ENCODE measurements at places on chromosomes 12 and 14.

DNA sequence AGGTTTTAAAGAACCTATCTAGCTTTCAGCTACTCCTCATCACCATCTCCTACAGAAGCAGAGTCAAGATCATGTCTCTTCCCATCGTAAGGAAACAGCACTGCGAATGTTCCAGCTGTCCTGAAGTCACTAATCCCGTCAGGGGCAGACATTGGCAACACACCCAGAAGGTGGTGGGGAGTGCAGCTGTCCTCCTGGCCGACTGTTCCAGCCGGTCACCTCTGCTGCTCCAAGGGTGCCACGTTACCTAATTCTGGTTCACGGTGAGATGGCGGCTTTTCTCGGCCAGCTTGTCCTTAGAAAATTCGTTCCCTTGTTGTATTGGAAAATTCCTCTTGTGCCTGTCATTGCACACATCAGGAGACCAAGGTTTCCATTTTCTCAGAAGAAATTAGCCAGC lies 196.2 kb downstream of the ZFP36L1 start:
- no peak for DNase-seq

DNA sequence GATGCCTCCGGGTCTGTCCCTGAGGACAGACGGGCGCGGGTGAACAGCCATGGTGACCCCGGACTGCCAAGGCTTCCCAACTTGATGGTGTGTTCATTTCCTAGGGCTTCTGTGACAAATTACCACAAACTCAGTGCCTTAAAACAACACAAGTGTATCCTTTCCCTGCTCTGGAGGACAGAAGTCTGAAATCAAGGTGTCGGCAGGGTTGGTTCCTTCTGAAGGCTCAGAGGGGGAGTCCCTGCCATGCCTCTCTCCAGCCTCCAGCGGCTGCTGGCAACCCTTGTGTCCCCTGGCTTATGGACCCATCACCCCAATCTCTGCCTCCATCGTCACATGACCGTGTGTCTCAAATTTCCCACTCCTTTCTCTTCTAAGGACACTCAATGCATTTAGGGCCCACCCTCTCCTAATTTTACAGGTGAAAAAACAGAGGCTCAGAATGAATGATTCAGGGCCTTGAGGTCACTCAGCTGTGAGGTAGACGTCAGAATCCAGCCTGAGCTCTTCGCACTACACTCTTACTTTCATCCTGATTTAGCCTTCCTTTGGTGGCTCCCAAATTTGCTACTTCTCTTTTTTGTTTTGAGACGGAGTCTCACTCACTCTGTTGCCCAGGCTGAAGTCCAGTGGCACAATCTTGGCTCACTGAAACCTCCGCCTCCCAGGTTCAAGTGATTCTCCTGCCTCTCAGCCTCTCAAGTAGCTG lies 45.4 kb downstream of the VCPKMT start:
- DNase-seq, result peak; percentile 38

DNA sequence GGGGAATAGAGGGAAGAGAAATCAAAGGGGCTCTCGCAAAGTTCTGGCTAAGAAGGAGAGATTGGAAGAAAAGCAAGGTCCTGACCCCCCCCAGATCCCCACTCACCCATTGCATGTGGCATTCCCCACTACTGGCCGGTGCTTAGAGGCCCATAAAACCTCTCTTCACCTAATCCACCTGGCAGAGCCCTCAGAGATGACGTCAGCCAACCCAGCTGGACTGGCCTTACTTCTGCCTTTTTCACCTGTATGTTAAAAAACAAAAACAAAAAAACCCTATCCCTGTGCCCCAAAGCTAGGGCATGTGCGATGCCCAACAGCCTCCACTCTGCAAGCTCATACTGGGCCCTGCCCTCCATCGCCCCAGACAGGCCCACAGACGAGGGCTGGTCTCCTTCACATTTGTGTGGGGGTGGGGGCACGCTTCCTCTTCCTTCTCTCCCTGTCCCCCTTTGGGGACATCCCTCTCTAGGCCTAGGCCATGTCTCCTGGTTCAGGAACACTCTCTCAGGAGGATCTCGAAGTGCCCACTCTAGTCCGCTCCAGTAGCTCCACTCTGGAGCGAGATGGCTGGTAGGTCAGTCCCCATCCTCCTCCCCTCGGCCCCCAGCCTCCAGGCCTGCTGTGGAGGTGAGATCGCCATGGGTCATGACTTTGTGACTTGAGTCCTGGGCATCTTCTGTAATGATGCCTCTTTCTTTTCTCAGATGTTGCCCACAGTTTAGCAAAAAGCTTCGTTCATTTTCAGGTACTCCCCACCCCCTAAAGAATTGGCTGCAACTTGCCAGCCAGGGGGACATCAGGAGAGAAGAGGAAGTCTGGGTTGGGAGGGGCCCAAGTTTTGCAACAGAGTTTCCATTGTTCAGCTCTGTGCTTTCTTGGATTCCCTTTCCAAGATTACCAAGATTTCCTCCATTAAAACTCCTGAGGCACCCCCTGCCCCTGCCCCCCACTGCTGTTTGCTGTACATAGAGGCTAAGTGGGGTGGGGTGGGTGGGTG lies 37.0 kb downstream of the FIGNL2 start:
- peak; percentile 13 for DNase-seq

- no peak for DNase-seq
These were observed 459.4 kb downstream of the ETNK1 start for GRCh38 chr12:23084236-23084995.

DNA sequence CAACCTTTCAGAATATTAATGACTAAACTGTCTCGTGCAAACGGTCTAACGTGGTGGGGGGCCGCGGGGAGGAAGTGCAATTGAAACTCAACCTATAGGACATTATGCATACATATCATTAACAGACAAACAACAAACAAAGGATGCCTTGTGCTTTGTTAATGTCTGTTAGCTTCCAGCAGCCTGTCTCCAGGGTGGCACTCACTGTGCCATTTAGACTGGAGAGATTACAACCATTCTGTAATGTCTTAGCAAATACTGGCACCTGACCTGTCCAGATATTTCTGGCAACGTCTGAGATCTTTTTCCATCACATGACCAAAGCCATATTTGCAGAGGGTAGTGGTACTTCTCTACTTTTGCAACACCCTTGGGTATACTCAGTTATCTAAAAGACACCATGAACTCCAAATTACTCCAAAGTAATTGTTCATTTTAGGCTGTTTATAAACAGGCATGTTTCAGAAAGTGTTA lies 11.6 kb downstream of the BHLHE41 start:
- DNase-seq, result peak; percentile 52

DNA sequence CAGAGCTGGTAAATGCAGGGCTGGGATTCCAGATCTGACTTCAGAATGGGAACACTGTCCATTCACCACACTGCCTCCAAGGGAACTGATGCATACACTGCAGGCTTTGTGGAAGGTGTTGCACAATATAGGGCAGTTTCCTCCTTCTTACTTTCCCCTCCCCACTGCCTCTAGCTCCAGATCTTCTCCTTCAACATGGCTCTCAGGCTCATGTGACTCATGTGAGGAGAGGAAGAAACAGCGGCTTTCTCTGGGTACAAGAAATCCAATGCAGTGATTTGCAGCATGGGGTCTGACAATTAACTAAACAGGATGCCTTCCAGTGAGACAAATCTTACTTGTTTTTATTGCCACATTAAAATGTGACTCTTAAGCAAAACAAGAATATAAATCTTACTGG lies 447.6 kb upstream of the CCDC196 start:
- peak; percentile 94 for DNase-seq

DNA sequence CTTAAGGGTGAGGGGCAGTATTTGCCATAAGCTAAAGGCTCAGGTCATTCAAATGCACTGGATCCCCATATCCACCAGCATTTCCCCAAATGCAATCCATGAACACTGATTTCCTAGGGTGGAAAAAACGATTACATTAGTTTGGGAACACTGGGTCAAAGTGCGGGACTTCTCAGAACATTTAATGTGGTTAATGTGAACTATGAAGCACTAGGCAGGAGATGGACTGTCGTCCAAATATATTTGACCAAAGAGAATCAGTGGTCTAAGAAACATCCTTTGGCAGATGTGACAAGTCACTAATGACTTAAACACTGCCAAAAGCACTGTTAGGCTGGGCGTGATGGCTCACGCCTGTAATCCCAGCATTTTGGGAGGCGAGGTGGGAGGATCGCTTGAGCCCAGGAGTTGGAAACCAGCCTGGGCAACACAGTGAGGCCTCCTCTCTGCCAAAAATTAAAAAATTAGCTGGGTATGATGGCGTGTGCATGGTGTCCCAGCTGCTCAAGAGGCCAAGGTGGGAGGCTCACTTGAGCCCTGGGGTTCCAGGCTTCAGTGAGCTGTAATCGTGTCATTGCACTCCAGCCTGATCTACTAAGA lies 205.4 kb downstream of the CALM1 start:
- DNase-seq, result no peak

DNA sequence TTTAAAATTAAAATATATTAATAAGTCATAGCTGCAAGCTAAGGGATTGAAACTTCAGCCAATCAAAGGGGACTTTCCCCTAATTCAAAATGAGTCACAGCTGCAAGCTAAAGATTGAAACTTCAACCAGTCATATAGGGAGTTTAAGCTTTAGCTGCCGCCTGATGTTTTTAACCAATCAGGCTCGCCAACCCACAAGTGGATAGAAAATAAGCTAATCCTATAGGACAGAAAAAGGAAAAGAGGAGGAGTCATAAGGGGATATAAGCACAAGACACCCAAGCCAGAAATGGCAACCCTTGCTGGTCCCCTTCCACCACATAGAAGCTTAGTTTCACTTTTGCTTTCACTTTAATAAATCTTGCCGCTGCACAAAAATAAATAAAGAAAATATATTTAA lies 1154.6 kb downstream of the GALC start:
- DNase-seq, result no peak

DNA sequence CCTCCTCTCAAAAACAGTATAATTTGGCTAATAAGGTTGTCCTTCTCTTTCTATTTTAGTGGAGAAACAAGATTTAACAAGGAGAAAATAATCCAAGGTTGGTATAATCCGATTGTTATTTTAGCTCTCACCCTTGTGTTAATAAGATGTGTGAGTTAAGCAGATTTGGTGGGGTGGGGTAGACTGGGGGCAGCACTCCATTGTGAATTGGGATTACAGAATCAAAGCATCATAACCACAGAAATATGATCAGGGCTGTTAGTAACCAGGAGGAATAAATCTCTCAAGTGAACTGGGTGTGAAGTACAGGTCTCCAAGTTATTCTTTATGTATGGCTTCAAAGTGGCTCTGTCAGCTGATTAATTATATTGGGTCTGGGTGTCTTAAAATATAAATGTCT lies 10.2 kb downstream of the TIGAR start:
- no peak for DNase-seq

DNA sequence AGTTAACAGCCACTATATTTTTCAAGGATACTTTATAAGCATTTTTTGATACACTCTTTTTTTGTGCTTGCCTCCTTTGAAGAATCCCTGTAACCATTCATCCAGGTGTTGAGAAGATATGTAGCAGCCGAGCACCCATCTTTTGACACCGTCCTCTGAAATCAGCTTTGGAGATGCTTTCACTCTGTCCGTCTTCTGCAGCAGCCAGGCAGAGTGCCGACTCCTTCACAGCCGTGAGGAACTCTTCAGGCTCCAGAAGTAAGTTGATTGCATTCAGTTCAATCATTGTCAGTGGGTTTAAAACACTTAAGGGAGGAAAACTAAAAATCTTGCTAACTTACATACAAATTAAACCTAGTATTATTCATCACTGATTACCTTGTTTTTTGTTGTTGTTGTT lies 160.1 kb downstream of the LRFN5 start:
- DNase-seq, result no peak

- DNase-seq, result peak; percentile 42
These were observed 92.5 kb downstream of the DUSP6 start for GRCh38 chr12:89259821-89260220.

DNA sequence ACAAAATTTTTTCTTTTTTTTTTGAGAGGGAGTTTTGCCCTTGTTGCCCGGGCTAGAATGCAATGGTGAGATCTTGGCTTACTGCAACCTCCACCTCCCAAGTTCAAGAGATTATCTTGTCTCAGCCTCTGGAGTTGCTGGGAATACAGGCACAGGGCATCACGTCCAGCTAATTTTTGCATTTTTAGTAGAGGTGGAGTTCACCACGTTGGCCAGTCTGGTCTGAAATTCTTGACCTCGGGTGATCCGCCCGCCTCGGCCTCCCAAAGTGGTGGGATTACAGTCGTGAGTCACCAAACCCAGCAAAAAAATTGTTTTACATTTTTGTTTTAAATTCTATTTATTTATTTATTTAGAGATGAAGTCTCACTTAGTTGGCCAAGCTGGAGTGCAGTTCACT lies 4.7 kb upstream of the SLC2A14 start:
- DNase-seq, result no peak

DNA sequence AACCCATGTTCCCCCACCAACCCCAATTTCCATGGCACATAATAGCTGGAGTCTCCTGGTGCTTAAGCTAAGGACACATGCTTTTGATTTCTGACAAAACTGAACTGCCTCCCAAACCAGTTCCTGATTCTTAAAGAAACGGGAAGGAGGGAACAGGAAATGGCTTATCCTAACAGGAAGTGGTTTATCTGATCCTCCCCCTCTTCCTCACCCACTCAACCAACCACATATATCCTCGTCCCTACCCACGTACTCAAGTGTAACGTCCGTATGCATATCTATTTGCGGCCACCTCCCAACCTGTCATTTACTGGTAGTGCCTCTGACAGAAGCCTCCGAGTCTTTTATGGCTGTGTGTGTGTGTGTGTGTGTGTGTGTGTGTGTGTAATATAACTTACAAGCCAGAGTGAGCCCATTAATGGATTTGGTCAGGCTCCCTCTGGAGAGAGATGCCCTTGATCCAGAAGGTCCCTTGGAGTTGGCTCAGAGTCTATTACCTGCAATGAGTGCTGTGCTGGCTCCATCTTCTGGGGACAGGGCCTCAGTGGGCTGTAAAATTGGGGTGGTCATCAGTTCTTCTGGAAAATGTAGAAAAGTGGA lies 7.7 kb downstream of the DAZAP2 start:
- peak; percentile 84 for DNase-seq

DNA sequence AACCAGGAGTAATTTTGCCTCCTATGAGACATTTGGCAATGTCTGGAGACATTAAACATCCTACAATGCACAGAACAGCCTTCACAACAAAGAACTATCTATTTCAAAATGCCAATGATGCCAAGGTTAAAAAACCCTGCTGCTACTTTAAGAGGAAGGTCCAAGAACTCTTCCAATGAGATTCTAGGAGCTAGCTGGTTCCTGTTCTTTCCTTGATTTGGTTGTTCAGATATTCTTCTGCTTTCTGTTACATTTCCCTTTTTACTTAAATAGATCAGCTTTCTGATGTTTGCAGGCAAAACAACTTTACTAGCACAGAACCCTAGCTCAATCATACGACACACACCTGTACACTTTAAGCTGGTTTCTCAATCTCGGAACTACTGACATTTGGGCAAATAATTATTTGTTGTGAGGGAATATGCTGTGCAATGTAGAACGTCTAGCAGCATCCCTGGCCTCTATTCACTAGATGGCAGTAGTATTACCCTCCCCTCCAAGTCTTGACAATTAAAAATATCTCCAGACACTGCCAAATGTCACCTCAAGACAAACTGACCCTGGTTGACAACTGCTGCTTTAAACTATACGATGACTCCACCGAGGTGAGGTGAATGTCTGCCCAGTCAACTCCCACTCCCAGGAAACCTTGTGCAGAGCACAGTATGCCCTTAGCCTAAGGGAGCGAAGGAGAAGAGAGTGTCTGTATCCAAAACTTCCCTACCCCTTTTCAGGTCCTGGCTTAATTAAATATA lies 4.4 kb downstream of the BLTP3B start:
- DNase-seq, result peak; percentile 44

Data from suppressor macrophage (primary cell).